Left hindlimb (tissue), 1 donor: ENCODE measurements at places on chromosomes 2 and 18.

DNA sequence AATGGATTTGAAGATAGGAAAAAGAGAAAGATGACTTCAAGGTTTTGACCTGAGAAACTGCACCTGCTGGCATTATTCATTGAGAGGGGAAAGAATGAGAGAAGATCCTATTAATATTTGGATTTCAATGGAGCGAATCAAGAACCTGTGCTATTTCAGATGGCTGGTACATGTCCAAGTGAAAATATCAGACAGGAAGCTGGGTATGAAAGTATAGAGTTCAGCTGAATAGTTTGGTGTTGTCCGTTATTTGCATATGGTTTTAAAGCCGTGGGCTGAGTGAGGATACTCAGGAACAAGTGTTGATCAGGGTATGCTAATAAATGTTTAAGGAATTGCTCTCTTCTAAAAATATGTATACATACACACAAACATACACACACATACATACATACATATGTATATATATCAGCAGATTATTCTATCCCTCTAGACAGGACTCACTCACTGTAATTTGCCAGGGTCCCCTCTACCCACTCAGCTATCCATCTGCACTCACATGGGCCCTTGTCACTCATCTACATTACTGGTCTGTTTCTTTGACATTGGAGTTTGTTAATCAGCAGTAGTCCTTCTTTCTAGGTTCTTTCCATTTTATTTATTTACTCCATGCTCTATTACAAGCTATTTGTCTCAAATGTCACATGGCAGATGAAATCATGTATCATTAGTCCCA lies 33.9 kb upstream of the IKZF2 start:
- no peak for DNase-seq

- no peak for DNase-seq
Observed at GRCh38 chr18:58175786-58176176, 131.8 kb downstream of the NEDD4L start.

DNA sequence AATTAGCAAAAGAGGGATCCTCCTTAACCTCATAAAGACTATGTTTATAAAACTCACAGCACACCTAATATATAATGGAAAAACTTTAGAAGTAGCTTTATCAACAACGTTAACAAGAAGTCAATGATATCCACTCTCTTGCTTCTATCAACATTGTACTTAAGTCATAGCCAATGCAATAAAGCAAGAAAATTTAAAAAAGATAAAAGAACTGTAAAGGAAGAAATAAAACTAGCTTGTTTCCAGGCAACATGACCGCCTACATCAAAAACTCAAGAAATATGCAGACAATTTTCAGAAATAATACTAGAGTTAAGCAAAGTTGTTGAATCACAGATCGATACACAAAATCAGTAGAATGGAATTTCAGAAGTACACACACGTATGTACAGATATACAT lies 375.5 kb upstream of the SPRED2 start:
- no peak for DNase-seq

- DNase-seq, result no peak
Observed at GRCh38 chr18:38009320-38009719, 443.7 kb upstream of the CELF4 start.

DNA sequence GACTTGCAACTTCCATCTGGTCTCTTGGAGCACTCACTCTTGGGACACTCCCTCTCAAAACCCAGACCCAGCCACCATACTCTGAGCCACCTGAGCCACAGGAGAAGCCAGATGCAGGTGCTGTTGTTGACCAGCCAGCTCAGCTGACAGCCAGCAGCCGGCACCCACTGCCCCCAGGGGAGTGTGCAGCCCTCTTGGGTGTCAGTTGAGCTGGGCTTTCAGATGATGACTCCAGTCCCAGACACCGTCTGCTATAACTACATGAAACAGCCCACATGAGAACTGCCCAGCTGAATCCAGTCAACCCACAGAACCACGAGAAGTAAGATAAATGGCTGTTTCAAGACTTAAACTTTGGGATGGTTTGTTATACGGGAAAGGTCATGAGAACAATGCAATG lies 10.7 kb upstream of the IGFBP2 start:
- DNase-seq, result no peak

- DNase-seq, result no peak
Observed at GRCh38 chr2:150215041-150215440, 272.4 kb downstream of the RND3 start.

GRCh38 chr2:47403609-47404193 lies 745 bp downstream of the MSH2 start:
- no peak for DNase-seq

GRCh38 chr2:39667886-39668276 lies 2.2 kb downstream of the TMEM178A start:
- DNase-seq, result no peak

- DNase-seq, result no peak
Observed at GRCh38 chr18:30404422-30404821, 638.1 kb downstream of the DSC3 start.

GRCh38 chr2:64485331-64485730 lies 31.4 kb downstream of the LGALSL start:
- no peak for DNase-seq

DNA sequence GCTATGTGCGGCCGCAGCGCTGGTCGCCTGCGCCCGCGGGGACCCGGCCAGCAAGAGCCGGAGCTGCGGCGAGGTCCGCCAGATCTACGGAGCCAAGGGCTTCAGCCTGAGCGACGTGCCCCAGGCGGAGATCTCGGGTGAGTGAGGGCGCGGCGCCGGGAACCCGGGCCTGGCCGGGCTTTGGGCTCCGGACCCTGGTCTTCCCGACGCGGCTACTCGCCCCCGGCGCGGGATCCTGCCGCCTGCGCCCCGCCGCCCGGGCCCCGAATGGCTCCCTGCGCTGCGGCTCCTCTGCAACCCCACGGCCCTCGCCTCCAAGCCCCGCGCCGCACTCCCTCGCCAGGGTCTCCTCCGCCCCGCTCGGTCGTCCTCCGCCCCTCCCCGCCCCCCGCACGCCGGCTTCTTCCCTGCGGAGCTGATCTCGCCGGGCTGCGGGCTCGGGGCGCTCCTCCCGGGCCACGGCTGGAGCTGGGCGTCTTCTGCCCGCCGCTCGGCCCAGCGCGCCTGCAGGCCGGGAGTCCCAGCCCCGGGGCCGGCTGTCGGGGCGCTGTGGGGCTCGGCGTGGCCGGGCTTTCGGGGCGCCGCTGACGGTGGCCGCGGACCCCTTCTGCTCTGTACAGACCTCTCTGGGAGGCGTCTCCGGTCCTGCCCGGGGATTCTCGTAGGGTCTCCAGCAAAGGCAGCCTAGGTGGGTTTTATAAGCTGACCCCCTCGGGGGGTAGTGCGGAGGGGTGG lies 652 bp downstream of the GPC1 start:
- DNase-seq, result peak; percentile 48

DNA sequence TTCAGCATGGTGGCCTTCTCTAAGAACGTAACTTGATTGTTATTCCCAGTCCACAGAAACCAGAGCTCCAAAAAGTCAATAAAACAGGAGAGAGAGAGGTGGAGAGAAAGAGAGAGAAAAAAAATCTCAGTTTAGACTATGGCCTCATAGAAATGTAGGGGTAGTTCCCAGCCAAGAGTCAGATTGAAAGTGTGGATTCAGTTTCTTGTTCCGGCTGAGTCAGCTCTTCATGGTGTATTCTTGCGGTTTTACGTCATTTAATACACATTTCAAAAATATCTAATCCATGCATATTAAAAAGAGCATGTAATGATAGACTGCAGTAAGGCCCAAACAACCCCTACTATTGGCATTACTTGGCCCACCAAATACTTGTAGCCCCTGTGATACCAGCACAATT lies 303.9 kb downstream of the ETAA1 start:
- no peak for DNase-seq

- no peak for DNase-seq
Observed at GRCh38 chr18:27064673-27065072, 120.4 kb downstream of the CHST9 start.

DNA sequence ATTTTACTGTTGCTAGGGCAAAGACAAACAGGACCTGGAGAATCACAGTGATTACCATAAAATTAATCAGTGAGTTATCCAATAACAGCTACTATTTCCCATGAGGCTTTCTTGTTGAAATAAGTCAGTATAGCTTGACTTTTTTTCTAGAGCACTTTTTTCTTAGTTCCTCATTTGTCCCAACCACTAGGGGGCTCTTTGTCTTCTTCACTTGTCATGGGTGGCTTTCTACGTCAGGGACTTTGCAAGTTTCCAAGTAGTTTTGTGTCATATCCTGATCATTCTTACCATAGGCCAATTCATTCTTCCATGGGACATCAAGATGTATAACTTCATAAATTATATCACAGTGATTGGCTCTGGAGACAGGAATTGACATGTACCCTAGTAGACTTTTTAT lies 1019.6 kb upstream of the PIK3C3 start:
- no peak for DNase-seq

DNA sequence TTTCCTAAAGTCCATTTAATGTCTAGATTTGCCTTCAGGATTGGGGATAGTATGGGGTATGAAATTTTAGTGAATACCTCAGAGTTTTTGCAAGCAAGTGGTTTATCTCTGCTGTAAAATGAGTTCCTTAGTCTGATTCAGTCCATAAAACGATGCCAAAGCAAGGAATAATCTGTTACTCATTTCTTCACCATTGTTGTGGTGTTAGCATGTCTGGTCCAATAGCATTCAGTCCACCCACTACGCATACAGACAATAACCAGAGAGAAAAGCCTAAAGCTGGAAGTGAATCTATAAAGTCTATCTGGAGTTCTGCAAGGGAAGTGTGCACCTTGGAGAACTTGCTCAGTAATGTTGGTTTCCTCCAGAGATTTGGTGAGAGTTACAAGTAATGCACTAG lies 12.9 kb upstream of the DPP4 start:
- no peak for DNase-seq

DNA sequence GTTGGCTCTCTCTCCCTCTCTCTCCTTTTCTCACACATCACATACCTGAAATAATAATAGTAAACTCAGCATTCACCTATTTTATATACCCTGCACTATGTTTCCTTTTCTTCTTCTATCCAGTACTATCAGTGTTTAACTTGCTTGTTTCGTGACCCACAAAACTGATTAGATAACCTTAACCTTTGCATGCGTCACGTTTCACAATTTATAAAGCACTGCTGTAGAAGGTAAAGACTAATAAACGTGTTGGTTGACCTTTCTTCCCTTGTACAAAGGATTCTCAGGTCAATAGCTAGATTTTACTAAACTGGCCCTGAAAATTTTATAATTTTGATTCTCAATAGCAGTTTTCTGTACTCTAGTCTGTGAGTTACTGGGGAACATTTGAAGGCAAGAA lies 791.7 kb downstream of the DPP10 start:
- DNase-seq, result no peak

DNA sequence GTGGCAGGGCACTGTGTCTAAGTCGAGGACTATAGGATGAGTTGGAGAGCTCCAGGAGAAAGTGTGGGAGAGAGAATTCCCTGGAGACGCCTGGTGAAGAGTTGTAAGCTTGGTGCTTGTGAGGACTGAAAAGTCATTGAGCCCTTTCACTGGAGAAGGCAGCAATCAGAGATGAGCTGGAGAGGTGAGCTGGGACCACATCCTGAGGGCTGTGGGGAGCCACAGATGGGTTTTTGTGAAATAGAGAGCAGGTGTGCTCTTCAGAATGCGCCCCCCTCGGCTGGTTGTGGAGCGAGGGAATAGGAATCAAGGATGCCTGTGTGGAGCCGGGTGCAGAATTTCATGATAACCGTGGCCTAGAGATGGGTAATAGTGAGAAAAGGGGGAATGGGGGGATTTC lies 224.3 kb downstream of the KLHL29 start:
- DNase-seq, result no peak

- no peak for DNase-seq
Observed at GRCh38 chr2:226773291-226773690, 26.3 kb downstream of the IRS1 start.

GRCh38 chr18:80163183-80163582 lies 54.1 kb downstream of the ADNP2 start:
- no peak for DNase-seq

- no peak for DNase-seq
Observed at GRCh38 chr18:54076166-54076565, 148.3 kb downstream of the MBD2 start.

GRCh38 chr2:167287212-167287611 lies 398.9 kb downstream of the XIRP2 start:
- no peak for DNase-seq

DNA sequence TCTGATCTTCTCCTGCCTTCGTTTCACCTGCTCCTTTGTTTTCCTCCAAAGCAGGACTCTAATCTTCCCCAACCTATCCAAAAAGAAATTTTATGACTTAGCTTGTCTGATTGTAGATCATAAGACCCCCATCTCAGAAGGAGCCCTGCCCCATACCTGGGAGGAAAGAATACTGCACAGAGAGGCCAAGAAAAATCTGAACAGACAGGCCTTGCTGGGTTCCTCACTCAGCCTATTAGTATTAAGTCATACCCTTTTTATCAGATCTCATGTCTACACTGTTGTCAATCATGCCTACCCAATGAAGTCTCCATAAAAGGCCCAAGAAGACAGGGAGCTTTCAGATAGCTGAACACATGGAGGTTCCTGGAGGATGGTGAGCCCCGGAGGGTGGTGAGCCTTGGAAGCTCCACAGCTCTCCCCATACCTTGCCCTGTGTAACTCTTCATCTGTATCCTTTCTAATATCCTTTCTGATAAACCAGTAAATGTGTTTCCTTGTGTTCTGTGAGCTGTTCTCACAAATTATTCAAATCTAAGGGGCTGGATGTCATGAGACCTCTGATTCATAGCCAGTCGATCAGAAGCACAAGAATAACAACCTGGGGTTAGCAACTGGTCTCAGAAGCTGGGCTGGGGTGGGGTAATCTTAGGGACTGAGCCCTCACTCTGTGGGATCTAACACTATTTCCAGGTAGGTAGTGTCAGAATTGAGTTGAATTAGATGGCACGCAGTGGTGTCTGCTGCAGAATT lies 108.8 kb downstream of the SPOPL start:
- DNase-seq, result no peak

DNA sequence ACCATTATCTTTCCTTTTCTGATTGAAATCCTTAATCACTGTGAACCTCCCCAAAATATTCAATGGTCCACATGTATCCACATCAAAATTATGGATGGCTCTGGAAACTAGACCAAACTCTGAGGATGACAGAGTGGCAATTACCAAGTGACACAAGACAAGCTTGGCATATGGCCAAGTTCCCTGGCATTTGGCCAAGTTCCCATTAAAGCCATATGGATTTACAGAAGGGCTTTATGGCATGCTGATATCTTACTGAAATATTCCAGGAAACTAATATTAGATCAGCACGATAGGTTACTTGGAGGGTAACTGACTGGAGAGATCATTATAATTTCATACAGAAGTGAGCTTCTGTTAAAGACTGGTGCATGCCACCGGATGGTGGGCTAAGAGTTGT lies 21.9 kb upstream of the CERS6 start:
- DNase-seq, result no peak
